ENCODE measurements at places on chromosomes 12 and 14. TPM values are rescaled to one million over a fixed set of nuclear protein-coding genes. Genes with fewer than 3 reads are reported as not detected.

The DPPA3 gene
- total RNA-seq, result not detected

The TAS2R31 gene
- total RNA-seq, result 6.1 TPM

The A2M gene
- total RNA-seq, result 276 TPM

The DEGS2 gene
- total RNA-seq, result 10.2 TPM

The C12orf50 gene
- not detected for total RNA-seq

The PTPRO gene
- 1.3 TPM for total RNA-seq

The LMNTD1 gene
- not detected for total RNA-seq

The CSAD gene
- total RNA-seq, result 60.2 TPM

The DNAI7 gene
- total RNA-seq, result 2.0 TPM

The CFAP73 gene
- total RNA-seq, result not detected

The RASSF9 gene
- 2.2 TPM for total RNA-seq

The PLXNC1 gene
- 7.5 TPM for total RNA-seq

The CAPRIN2 gene
- total RNA-seq, result 21.8 TPM

The ENO2 gene
- total RNA-seq, result 11.1 TPM

The SLC39A2 gene
- not detected for total RNA-seq

The GPR137C gene
- total RNA-seq, result 1.2 TPM

The MYO1A gene
- 0.15 TPM for total RNA-seq

The AKAP3 gene
- 2.2 TPM for total RNA-seq

The CCDC63 gene
- not detected for total RNA-seq

The TBX5 gene
- 10.2 TPM for total RNA-seq

The SYT1 gene
- 2.3 TPM for total RNA-seq

The SLC5A8 gene
- total RNA-seq, result 0.33 TPM

The SELPLG gene
- total RNA-seq, result 5.2 TPM

The SIX4 gene
- total RNA-seq, result 2.6 TPM

The FBXW8 gene
- 22.3 TPM for total RNA-seq

The REM2 gene
- 1.3 TPM for total RNA-seq

The CLEC6A gene
- not detected for total RNA-seq

The KRT72 gene
- total RNA-seq, result not detected

The CD63 gene
- 910 TPM for total RNA-seq

The PRPH gene
- not detected for total RNA-seq

The TFCP2 gene
- 16.4 TPM for total RNA-seq

The RPL6 gene
- 1,826 TPM for total RNA-seq

The GPD1 gene
- 4,731 TPM for total RNA-seq

The SLCO1B3 gene
- not detected for total RNA-seq

The COX8C gene
- total RNA-seq, result not detected

The KRT71 gene
- total RNA-seq, result not detected

The TMPRSS12 gene
- total RNA-seq, result not detected

The TOMM20L gene
- not detected for total RNA-seq

The LRP1-AS gene
- total RNA-seq, result not detected

The CAPZA3 gene
- 3.5 TPM for total RNA-seq

The SOAT2 gene
- 0.16 TPM for total RNA-seq

The LBHD2 gene
- total RNA-seq, result not detected

The CCDC177 gene
- total RNA-seq, result 0.29 TPM

Measured in breast epithelium (tissue), 4 donors.